AG04449 (cell line): ENCODE measurements at places on chromosomes 11 and 22.

DNA sequence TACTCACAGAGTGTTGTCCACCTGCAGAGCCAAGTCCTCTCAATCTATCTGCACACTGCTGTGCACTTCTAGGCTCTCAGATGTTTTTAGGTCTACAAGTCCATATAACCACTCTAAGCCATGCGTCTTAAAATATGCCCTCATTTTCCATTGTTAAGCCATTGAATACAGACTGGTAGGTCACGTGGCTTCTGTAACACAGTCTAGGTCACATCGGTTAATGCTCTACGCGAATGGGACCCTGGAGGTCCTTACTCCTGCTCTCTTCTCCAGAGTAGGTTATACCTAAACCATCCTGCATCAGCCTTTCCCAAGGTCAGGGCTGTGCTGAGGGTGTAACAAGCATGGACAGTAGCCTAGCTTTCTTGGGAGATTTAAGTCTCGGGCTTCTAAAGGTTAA lies 819 bp downstream of the JAML start:
- no peak for DNase-seq

- no peak for DNase-seq
Observed at GRCh38 chr11:45927684-45928413, 5.4 kb downstream of the LARGE2 start.

DNA sequence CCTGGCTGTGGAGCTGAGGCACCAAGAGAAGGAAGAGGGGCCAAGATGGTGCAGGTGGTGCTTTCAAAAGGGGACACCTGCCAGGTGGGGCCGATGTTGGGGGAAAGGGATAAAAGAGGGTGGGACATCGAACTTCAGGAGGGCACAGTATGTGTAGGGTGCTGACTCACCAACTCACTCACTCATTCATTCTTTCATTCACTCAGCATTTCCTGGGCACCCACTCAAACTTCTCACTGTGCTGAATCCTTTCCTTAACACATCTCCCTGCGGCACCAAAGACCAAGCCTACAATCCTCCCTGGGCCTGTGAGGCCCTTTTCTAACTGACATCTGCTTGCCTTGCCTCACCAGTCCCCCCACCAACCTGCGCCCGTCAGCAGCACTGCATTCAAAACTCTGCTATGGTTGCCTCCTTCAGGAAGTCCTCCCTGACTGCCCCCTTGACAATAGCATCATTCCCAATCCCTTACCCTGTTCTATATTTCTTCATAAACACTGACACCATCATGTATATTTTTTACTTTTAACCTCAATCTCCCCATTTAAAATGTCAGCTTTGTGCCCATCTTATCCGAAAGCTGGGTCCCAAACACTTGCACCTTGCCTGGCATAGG lies 246.6 kb downstream of the MN1 start:
- DNase-seq, result no peak

- no peak for DNase-seq
Observed at GRCh38 chr11:119924017-119924416, 195.0 kb upstream of the NECTIN1 start.

GRCh38 chr11:128171506-128171905 lies 415.9 kb downstream of the ETS1 start:
- DNase-seq, result no peak

DNA sequence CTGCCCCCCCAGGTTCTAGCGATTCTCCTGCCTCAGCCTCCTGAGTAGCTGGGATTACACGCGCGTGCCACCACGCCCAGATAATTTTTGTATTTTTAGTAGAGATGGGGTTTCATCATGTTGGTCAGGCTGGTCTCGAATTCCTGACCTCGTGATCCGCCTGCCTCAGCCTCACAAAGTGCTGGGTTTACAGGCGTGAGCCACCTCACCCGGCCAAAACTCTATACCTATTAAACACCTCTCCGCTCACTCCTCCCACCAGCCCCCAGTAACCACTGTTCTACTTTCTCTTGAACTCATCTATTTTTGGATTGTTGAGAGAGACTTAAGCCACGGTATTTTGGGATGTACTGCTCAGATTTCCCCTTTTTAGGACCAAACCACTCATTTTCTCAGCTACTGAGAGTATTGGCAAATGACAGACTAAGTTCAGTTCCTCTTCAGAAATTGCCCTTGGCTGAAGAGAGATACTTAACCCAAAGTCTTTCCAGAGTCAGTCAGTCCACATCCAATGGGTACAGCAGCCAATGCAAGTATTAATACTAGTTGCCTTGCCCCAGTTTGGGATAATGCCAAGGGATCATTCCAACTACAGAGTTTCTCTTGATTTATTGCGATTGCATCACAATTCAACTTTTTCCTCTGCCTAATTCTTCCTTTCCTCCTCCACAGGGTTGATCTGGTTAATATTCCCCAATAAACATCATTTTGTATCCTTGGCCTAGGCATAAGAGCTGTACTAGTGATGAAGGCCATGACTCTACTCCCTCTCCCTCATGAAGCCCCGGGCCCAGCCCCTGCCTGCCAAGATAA lies 36.8 kb upstream of the CSTF3 start:
- DNase-seq, result no peak

DNA sequence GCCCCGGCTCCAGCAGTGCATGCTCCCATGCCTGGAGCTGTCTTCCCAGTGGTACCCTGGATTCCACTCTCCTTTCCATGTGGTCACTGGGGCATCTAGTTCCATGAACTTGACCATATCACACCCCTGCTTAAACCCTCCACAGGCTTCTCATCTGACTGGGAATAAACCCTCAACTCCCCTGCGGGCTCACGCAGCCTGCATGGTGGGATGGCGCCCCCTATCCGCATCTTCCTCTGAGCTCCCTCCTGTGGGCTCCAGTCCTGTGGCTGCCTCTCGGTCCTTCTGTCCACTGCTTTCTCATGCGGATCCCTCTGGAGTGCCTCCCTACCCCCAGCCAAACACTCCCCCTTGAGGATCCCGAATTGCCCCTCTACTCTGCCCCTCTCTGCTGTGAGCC lies 41.4 kb upstream of the TTLL12 start:
- no peak for DNase-seq

DNA sequence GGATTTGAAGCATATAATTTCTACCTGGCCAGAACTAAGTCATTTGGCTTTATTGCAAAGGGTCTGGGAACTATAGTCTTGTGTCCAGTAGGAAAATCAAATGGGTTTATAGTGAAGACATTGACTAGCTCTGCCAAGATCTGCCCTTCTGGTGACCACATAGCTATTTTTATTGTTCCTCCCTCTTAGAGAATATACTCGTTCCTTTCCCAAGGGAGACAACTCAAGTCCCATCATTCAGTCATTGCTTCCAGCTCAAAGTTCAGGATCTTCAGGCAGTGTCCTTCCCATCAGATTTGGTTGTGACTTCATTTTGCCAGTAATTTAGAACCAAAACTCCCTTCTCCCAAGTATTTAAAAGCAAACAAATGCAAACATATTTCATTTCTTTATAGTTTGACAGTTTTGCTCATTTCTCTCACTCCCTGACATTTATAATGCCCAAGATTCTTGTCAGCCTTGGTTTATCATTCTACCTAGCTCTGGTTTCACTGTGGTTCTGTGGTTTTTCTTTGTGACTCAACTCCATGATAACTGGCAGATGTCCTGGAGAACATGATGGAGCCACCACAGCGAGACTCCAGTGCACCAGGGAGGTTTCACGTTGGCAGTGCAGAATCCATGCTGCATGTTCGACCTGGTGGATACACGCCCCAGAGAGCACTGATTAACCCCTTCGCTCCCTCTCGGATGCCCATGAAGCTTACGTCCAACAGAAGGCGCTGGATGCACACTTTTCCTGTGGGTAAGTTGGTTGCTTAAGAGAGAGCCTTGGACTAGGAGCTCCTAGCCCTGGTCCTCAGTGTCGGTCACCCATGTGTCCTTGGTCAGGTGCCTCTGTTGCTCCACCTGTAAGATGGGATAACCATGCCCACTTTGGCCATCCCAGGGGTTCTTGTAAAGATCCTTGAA lies 64.9 kb downstream of the DEPDC5 start:
- DNase-seq, result no peak

DNA sequence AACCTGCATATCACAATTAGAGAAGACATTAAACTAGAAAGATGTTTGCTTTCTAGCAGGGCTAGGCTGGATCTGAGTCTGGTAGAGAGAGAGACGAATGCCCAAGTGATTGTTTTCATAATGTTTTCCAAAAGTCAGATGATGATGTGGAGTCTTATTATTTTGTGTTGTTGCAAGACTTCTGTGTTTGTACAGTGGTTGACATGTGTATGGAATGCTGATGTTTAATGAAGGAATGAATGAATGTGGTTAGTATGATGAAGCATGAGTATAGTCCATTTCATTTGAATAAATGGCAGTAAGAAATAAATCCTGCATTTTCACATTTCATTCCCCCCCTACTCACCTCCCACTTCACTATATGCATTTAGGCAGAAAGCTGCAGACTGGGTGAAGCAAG lies 69.6 kb downstream of the PPP2R1B start:
- no peak for DNase-seq

- DNase-seq, result no peak
Observed at GRCh38 chr11:31301549-31302510, 67.7 kb downstream of the DCDC1 start.

GRCh38 chr22:26429458-26430286 lies 612 bp downstream of the ASPHD2 start:
- no peak for DNase-seq

DNA sequence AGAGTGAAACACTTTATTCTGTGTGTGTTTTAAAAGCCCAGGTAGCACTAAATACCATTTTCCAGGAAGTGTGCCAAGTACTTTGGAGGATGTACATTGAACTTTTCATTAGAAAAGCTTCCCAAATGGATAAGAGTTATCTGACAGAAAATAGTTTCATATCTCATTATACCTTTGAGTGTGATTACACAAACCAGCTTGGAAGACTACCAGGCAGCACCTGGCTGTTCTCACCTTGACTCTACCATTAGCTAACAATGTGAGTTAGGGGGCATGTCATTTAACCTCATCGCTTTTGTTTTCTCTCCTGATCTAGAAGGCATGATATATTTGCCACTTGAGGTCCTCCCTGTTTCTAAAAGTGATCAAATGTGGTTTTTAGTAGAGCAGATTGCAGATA lies 50.2 kb downstream of the GRM5 start:
- no peak for DNase-seq

DNA sequence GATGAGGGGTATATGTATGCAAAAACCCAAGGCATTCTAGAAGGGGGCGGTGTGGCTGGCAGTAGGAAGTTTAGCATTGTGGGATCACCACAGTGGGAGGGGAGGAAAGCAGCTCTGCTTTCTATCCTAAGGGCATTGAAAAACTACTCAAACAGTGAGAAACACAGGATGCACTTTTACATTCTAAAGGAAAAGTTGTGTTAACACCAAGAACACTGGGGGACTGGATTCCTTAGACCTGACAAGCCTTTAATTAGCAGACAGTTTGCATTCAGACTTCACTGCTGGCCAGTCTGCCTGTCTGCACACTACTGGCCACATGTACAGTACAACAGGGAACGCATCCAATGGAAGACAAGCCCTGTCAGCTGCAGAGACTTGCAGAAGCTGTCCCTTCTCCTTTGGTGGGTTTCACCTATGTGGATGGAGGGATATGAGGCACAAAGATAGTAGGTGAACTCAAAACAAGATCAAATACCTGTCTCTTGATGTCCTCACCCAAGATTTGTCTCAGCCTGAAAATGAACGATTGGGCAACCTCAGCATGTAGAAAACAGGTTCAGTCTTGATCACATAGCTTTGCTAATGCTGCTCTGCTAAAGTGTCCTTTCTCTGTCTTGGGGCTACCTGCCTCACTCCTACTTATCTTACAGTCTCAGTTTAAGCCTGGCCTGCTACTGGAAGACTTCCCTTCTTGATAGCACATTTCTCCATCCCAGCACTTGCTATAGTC lies 64.8 kb downstream of the TENM4 start:
- DNase-seq, result no peak

DNA sequence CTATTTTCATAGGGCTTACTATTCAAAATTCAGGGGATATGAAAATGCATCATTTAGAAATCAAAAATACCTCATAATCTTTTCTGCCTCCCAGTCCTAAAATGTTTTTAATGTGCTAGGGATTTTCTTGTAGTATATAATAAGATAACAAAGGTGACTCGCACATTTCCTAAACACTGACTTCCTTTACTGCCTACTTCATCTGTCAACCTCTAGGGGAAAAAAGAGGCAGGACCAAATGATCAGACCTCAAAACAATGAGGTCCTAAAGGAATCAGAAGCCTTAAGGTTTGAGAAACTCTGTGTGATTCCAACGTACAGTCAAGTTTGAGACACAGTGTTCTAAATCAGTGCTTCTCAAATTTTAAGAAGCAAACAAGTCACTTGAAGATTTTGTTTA lies 56.1 kb upstream of the POU2AF2 start:
- no peak for DNase-seq

DNA sequence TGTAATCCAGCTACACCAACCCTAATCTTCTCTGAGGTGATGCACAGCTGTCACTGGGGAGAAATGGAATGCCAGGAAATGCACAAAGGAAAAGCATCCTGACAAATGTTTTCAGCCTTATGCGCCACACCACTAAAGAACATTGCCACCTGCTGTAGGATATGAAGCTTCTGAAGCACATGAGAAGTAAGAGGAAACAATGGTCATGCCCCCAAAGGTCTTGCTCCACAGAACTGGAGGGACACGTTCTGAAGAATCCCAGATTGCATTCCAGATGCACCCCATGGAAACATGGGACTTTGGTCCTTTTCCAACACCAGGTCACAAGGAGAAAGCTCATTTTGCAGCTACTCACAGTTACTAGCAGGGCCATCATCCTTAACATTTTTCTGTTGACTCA lies 48.7 kb upstream of the ZBED5 start:
- no peak for DNase-seq

DNA sequence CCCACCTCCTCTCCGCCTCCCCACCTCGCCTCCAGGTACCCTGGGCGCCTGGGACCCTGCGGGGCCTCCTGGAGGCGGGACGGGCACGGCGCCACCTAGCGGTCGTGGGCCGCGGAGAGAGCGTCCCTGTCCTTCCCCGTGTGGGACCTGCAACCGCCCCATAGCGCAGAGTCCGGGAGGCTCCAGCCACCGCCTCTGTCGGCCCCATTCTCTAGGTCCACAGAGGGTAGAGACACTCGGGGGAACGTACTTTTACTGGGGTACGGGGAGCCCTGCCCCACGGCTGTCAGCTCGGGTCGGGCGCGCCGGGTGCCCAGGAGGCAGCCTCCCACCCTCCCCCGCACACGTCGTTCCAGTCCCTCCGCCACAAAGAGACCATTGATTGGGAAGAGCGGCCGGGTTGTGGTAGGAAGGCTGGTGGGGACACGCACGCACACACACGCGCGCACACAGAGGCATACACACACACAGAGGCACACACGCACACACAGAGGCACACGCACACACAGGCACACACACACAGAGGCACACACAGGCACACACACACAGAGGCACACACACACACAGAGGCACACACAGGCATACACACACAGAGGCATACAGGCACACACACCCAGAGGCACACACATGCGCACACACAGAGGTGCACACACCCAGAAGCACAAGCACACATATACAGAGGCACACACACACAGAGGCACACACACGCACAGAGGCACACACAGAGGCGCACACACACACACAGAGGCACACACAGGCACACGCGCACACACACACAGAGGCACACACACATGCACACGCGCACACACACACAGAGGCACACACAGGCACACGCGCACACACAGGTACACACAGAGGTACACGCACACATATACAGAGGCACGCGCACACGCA lies 12.6 kb upstream of the NECTIN1 start:
- DNase-seq, result no peak
